ENCODE measurements at places on chromosomes 7 and 10.

GRCh38 chr10:88932539-88933256, 19.9 kb downstream of the ACTA2 start:
- DNase-seq = peak; percentile 60

DNA sequence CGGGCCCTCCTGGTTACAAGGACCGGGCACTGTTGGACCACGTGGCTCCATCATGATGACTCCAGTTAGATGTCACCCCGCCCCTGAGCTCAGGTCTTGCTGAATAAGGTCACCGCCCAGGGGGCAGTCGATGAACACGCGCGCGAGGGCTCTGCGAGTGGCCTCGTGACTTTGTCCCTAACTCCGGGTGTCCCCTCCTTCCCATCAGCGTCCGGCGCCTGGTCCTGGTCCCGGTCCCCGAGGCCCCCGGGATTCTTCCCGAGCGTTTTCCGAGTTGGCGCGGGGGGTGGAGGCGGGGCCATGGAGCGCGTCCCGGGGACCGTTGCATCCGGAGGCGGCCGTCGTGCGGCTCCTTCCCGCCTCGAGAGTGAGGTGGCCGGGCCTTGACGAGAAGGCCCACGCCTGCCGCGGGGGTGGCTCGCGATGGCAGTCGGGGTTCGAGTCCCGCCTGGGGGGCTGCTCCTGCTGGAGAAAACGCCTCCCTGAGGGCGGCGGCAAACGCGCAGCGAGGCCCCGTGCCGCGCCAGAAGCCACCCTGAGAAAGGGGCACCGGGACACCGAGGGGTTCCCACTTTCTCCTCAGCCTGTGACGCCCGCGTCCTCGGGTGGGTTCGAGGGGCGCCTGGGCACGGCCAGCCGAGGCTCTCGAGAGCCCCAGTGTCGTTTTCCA, 569 bp upstream of the NPTX2 start:
- no peak for DNase-seq

DNA sequence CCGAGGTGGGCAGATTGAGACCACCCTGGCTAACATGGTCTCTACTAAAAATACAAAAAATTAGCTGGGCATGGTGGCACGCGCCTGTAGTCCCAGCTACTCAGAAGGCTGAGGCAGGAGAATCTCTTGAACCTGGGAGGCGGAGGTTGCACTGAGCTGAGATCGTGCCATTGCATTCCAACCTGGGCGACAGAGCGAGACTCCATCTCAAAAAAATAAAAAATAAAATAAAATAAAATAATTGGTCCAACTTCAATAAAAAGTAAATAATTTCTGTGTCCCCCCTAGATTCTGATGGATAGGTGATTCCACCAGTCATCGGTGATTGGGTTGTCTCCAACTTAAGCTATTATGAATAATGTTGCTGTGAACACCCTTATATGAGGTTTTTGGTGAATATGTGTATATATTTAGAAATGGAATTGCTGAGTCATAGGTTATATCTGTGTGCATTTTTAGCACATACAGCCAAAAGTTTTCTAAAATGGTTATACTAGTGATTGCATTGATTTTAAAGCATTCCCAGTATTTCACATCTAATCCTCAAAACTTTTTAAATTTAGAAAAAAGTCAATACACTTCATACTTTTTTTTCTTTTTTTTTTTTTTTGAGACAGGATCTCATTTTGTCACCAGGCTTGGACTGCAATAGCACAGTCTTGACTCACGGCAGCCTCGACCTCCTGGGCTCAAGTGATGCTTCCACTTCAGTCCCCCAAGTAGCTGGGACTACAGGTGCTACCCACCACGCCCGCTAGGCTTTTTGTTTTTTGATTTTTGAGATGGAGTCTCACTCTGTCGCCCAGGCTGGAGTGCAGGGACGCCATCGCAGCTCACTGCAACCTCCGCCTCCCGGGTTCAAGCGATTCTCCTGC, 13.7 kb upstream of the SRPK2 start:
- DNase-seq = no peak

DNA sequence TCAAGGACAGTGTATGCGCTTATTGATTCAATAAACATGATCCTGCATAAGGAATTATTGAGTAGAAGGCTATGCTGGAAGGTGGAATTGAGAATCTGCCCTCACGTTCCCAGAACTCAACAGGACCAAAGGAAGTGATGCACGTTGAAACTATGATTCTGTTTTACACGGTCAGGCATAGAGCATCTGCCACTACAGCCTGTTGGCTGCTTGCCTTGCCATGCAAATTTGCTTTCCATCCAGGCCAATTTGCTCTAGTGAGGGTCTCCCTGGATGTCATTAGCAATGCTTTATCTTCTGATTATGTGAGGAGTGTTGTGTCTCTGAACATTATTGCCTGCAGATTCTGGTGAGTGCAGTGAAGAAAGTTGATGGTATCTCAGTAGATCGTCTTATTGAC, 132.9 kb downstream of the ADRA2A start:
- no peak for DNase-seq

DNA sequence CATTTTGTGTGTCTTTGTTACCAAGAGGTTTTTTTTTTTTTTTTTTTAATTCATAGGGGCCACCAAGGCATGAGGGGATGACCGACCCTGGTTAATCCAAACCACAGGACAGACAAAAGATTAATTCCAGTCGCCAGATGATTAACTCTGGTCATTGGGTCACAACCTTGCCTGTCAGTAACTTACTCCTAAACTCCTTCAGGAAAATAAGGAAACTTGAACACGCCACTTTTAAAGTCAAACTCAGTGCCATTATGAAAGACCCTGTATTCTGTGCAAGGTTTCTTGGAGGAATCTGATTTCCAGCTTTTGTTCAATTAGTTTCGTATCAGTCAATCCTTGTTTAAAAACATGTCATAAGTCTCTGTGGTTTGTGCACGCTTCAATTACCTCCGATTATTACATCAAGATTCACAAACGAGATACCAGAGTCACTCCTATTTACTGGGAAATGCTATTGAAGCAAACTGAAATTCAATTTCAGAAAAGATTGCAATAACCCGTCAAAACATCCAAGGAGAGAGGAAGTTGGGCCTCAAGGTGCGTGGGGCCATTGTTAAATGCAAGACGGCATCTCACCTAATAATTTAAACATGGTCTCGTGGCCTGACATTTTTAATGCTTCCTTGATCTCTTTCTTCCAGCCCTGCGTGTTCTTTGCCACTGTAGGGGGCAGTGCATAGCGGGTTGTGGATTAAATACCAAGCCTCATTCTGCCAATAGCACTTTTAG, 44.0 kb downstream of the NRP1 start:
- no peak for DNase-seq

- no peak for DNase-seq
Observed at GRCh38 chr7:157686285-157686894, 349.6 kb downstream of the DNAJB6 start.

GRCh38 chr7:90409667-90410066, 6.4 kb downstream of the CLDN12 start:
- DNase-seq = peak; percentile 72

DNA sequence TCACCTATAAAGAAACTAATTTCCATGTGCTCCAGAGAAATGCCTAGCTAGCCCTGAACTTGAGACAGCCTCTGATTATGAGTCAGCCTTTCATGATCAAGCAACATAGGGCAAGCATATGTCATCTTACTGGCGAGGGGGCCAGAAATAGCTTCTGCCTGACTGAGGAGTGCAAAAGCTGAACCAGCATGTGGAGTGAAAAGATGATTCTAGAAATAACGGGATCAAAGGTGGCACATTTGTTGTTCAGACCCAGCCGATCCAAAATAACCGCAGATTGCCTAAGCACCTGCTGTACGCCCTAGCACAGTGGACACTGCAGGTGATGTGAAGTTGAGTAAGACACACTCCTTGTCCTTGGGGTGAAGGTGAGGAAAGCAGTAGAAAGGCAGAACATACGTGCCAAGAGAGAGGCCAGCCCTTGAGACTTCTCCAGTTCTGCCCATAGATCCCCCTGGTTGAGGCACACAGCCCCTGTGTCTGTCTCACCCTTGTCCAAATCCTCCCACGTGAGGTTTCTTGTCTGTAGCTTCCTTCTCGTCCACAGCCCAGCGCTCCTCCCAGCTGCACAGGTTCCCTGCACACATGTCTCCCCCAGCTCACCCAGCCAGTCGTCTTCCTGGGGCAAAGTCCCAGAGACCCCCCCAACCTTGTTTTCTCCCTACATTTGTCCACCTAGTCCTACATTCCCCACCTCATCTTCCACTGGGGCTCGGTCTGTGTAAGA, 2.8 kb upstream of the BCL7B start:
- peak; percentile 46 for DNase-seq

GRCh38 chr10:5349362-5349761, 15.4 kb upstream of the UCN3 start:
- no peak for DNase-seq

- no peak for DNase-seq
Observed at GRCh38 chr10:24262929-24263590, 54.1 kb downstream of the KIAA1217 start.

DNA sequence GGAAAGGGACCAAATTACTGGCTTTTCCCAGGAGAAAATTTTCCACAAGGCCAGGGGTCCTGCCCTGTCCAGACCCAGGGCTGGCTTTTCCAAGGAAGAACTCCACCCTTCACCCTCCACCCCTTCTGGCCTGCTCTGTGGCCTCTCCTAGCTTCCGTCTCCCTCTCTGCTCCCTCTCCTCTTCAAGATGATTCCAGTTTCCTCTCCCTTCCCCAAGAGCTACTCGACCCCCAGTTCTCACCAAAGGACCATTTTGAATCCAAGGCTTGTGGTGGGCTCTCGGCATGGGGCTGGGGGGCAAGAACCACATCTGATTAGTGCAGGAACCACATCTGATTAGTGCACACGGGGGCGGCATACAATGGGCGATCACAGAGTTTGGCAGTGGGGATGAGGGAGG, 7.7 kb downstream of the CHAT start:
- DNase-seq = no peak

- no peak for DNase-seq
Observed at GRCh38 chr7:29177963-29178600, 16.5 kb upstream of the CHN2 start.

DNA sequence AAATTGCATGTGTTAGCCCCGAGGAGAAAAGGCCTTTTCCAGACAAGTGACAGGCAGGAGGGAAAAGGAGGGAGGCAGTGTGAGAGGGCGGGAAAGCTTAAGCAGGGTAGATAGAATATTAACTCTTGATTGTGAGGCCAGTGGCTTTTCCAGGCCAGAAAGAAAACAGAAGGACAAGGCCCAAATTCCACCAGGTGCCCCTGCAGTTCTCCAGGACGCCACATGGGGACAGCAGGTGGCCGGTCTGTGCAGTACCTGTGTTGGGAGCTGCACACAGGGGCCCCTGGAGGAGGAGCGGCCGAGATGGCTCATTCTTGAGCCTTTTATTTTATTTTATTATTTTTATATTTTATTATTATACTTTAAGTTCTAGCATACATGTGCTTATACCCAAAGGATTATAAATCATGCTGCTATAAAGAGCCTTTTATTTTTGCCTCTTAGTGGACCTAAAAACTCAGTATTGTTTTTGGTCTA, 141.3 kb upstream of the KLF14 start:
- peak; percentile 54 for DNase-seq

DNA sequence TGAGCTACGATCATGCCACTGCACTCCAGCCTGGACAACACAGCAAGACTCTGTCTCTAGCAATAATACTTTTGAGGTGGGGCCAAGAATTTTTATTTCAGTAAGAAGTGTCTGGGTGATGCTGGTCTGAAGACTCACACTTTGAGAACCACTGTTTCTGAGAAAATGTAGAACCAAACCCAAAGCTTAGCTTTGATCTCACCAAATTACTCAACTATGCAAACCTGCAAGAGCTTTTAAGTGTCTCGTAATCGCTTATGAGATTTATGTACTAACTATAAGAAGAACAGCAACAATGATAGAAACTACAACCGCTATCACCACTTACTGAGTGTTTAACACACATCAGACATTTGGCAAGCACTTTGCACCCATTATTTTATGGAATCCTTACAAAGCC, 29.5 kb downstream of the APBB1IP start:
- no peak for DNase-seq

DNA sequence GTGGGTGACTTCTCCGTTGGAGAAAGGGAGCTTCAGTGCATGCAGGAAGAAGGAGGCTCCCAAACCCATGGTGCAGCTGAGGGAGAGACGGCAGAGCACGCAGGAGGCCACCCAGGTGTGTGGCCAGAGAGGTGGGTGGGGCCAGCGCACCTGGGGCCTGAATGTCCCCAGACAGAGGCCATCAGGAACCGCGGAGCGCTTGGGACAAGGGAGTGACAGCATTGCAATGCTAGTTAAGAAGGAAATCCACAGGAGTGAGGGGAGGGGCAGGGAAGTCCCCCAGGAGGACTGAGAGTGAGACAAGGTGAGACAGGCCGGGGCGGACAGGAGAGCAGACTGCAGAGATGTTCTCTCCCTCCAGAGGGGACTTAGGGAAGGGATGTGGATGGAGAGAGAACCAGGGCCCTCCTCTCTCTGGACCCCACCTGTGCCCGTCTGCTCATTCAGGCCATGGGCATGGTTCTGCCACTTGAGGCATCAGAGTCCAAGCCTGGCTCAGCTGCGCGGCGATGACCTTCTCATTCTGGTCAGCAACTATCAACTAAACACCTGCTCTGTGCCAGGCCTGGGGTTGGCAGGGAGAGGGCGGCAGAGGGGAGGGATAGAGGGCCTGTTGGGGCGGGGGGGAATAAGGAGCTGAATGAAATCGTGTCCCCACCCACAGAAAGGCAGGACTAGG, 69.4 kb upstream of the COL13A1 start:
- no peak for DNase-seq

GRCh38 chr7:17058568-17058967, 176.8 kb upstream of the AGR3 start:
- DNase-seq = no peak

DNA sequence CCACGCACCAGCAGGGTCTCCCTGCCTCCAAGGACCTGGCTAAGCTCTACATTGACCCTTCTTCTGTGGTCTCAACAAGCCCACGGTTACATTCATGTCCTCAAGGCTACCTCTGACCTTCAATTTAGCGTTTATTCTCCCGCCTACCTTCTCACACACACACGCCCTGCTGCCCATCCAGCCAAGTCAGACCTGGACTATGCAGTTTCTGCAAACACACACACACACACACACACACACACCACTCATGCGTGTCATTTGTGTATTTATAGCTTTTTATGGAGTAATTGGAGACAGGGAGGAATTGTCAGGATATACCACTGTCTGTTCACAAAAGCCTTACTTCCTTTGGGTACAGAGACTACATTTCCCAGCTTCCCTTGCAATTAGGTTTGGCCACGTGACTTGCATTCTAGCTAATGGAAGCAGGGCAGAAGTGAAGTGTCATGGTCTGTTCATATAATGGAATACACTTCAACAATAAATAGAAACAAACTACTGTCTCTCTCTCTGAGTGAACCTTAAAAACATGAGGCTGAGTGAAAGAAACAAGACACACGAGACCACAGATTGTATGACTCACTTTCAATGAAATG, 53.8 kb upstream of the CPXM2 start:
- DNase-seq = no peak

- DNase-seq = no peak
Observed at GRCh38 chr7:81908220-81908619, 138.4 kb upstream of the HGF start.

DNA sequence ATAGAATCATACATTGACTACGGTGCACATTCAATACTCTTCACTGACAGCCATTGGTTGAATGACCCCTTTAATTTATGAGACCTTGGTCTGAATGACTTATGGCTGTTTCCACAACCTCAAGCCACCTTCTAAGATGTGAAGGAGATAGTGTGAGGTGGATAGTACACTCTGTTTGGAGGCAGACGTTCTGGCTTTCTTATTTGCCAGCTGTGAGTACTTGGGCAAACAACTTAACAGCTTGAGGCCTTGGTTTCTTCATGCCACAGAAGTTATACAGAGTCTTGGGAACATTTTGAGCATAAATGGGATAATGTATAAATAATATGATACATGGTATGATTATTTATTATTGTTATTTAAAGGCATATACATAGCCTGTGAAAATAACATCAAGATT, 62.0 kb downstream of the BPGM start:
- no peak for DNase-seq

All from HepG2 (cell line).